A673 (cell line): ENCODE measurements at places on chromosomes 7 and 10. TPM values are rescaled to one million over a fixed set of nuclear protein-coding genes. Genes with fewer than 3 reads are reported as not detected.

DNA sequence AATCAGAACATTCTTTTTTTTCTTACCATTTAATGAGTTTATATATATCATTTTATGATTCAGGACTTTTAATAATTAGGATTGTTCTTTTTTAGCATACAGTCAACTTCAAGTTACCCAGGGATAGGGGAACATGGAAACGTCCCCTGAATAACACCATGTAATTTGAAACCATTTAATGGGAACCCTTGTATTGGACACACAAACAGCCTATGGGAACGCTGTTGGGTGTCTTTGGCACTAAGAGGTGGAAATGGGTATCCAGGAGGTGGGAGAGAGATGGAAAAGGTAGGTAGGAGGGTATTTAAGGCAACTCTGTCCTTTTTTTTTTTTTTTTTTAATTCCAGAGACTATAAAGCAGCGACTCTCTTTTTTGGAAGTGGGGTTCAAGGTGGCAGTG is 2.6 kb downstream of the LUC7L2 start:
- no peak for DNase-seq

- DNase-seq, result no peak
These were observed 337.4 kb downstream of the PRPF18 start for GRCh38 chr10:13924040-13924725.

GRCh38 chr7:47743965-47744591 is 162.2 kb upstream of the TNS3 start:
- no peak for DNase-seq

DNA sequence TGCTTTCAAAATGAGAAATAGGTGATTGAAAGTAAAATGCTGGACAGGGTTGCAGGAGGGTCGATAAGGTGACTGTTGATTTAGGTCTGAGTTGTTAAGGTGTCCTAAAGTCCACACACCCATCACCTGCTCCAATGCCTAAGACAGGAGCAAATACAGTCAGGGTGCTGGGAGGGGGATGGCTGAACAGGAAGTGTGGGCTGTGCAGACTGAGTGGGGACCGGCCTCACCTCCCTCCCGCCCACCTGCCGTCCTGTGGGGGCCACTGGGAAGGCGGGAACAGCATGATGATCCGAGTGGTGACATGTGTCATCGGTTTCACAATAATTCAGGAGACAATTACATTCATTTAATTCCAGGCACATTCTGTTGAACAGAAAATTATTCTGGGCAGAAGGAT is 260.8 kb downstream of the DNAJB6 start:
- DNase-seq, result no peak

- DNase-seq, result peak; percentile 68
These were observed 101.9 kb upstream of the PIP4K2A start for GRCh38 chr10:22816298-22816653.

- DNase-seq, result no peak
These were observed 99.9 kb upstream of the JAZF1 start for GRCh38 chr7:28280516-28280915.

DNA sequence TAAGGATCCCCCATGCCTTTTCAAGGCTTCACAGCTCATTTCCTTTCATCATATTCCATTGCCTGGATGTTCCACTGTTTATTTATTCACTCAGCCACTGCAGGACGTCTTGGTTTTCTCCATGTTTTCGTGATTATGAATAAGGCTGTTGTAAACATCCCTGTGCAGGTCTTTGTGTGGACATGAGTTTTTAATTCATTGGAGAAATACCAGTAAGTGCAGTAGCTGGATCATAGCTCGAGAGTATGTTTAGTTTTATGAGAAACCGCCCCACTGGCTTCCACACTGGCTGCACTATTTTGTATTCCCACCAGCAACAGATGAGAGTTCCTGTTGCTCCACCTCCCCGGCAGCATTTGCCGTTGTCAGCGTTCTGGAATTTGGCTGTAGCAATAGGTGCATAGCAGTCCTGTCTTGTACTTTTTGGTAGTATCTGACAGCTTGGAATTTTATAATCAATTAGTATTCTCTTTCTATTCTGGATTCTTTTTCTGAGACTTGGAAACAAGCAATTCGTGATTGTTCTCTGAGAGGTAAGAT is 269.9 kb upstream of the PITRM1 start:
- no peak for DNase-seq

GRCh38 chr7:76272851-76273497 is 29.5 kb upstream of the HSPB1 start:
- DNase-seq, result no peak

DNA sequence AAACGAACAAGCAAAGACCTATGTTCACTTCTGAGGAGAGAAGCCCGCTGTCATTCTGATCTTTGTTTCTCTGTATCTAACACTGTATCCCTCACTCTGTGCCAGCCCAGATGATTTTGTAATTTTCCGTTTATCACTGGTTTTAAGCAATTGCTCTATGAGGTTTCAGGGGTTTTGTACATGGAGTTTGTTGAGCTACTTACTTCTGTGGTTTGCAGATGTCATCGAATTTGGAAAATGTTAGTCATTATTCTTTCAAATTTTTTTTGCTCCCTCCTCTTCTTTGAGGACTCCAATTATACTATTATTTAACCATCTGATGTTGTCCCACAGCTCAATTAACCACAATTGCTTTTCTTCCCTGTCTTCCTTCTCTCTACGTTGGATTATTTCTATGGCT is 650.9 kb upstream of the IGFBP3 start:
- DNase-seq, result no peak

DNA sequence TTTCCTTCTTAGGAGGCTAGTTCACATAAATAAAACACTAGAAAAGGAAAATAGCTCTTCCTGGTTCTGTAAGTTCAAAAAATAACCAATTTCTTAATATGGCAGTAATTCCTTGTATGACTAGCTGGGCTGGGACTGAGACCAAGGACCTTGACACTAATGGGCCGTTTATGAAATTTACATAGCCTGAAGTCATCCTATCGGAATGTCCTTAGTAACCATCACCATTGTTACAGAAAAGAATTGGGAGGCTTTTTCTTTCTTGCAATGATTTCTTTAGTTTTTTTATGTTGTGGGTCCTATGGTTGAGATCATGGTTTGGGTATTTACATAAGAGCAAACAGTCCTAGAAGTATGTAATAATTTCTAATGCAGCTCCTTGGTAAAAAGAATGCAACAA is 87.1 kb upstream of the HDAC9 start:
- DNase-seq, result no peak

Gene SPDYE5
- not detected in 2 replicates for total RNA-seq

- no peak for DNase-seq
These were observed 78.5 kb downstream of the SORBS1 start for GRCh38 chr10:95482501-95483233.

- no peak for DNase-seq
These were observed 4.8 kb upstream of the HYCC1 start for GRCh38 chr7:23018750-23019149.

Gene DOCK1
- total RNA-seq, result 30.7 and 37.3 TPM in 2 replicates

DNA sequence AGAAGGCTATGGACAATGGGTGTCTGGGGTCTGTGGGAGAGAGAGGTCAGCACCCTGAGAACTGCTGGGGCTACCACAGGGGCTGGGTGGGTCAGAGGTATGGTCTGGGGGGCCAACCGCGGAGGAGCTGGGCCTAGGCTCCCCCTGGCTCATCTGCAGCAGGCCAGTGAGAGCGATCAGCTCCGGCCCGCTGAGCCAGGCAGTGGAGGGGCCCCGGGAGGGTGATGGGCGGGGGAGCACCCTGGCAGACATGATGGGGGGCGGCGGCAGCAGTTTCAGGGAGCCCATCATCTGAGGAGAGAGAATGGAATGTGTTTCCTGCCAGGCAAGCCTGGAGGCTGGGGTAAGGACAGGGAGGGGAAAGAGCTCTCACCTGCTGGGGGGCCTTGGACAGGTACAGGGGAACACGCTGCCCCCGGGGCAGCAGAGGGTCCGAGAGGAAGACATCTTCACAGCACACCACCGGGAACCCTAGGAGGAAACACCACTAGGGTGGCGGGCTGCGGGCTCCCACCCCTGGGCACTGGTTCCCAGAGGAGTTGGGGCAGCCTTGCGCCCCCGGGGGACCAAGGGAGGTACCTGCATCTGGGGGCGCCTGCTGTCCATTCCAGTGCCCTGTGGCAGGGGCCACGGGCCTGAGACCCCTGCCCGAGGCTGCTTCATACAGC is 1.3 kb downstream of the SAP25 start:
- no peak for DNase-seq

Gene MICALL2
- 10.1 and 11.8 TPM in 2 replicates for total RNA-seq

- no peak for DNase-seq
These were observed 37.0 kb downstream of the GPR37 start for GRCh38 chr7:124728610-124729009.

Gene GNAT3
- total RNA-seq, result not detected in 2 replicates

GRCh38 chr10:72336259-72337038 is 18.3 kb downstream of the DNAJB12 start:
- no peak for DNase-seq

GRCh38 chr10:114933588-114933987 is 4.4 kb upstream of the TRUB1 start:
- no peak for DNase-seq

DNA sequence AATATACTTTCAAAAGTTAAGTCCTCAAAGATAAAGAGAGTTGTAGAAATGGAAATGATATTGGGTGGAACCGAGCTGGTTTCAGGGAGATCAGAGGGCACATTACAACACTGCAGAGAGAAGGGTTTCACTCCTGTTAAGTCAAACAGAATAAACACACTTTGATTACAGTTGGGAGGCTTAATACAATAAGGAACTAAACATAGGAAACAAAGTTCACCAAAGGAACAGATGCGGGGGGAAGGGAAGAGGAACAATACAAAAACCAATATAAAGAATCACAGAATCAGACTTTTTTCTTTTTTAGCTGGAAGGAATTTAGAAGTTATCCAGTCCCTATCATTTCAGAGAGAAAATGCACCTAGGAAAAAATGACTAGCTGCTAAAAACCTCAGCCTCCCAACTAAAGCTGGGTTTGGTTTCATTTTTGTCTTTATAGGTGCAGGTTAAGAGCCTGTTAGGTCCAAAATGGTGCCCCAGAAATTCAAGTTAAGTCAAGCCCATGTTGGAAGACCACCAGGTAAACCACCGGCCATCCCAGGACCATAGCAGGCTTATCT is 81.9 kb downstream of the DNMBP start:
- DNase-seq, result no peak

- peak; percentile 40 for DNase-seq
These were observed 124.7 kb upstream of the CTBP2 start for GRCh38 chr10:125284875-125285597.

DNA sequence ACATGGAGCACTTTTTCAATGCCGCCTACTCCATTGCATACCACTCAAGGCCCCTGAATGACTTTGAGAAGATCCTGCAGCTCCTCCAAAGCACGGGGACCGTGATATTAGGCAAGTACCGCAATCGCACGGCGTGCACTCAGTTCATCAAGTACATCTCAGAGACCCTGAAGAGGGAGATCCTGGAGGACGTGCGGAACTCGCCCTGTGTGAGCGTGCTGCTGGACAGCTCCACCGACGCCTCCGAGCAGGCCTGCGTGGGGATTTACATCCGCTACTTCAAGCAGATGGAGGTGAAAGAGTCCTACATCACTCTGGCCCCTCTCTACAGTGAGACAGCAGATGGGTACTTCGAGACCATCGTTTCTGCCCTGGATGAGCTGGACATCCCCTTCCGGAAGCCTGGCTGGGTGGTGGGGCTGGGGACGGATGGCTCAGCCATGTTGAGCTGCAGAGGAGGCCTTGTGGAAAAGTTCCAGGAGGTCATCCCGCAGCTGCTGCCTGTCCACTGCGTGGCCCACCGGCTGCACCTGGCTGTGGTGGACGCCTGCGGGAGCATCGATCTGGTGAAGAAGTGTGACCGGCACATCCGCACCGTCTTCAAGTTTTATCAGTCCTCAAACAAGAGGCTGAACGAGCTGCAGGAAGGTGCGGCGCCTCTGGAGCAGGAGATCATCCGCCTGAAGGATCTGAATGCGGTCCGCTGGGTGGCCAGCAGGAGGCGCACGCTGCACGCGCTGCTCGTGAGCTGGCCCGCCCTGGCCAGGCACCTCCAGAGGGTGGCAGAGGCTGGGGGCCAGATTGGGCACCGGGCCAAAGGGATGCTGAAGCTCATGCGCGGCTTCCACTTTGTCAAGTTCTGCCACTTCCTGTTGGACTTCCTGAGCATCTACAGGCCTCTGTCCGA is 12.7 kb upstream of the ATP6V0E2 start:
- no peak for DNase-seq

Gene TMEM225B
- total RNA-seq, result 0.81 and 1.3 TPM in 2 replicates

DNA sequence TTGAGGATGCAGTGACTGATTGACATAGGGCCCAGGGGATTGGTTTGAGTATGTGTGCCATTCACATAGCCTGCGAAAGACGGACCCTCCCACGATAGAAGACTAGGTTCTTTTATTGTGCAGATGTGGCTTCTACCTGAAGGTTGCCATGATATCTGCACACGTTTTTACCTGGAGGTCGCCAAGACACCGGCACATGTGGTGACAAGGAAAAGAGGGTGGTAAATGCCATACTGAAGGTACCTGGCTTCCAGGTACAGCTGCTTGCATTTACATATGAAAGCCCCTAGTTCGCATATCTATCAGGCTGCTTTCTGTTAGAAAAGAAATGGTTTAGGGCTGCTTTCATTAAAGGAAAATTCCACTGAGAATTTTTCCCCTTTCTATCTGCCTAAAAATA is 43.6 kb downstream of the ZNF22 start:
- no peak for DNase-seq

- DNase-seq, result no peak
These were observed 108.3 kb downstream of the BUB3 start for GRCh38 chr10:123262456-123262855.

GRCh38 chr7:142098004-142098403 is 13.5 kb upstream of the MGAM2 start:
- DNase-seq, result no peak

Gene CRYGN
- 0.13 TPM in 2 replicates for total RNA-seq

Gene TRIM24
- 24.2 and 25.9 TPM in 2 replicates for total RNA-seq

- DNase-seq, result no peak
These were observed 14.5 kb upstream of the PAX2 start for GRCh38 chr10:100730725-100731406.

- peak; percentile 79 for DNase-seq
These were observed 119.0 kb upstream of the KCNMA1 start for GRCh38 chr10:77756319-77757232.

Gene PRKAR2B
- 4.8 and 4.9 TPM in 2 replicates for total RNA-seq

Gene COL28A1
- 0.22 and 0.34 TPM in 2 replicates for total RNA-seq

DNA sequence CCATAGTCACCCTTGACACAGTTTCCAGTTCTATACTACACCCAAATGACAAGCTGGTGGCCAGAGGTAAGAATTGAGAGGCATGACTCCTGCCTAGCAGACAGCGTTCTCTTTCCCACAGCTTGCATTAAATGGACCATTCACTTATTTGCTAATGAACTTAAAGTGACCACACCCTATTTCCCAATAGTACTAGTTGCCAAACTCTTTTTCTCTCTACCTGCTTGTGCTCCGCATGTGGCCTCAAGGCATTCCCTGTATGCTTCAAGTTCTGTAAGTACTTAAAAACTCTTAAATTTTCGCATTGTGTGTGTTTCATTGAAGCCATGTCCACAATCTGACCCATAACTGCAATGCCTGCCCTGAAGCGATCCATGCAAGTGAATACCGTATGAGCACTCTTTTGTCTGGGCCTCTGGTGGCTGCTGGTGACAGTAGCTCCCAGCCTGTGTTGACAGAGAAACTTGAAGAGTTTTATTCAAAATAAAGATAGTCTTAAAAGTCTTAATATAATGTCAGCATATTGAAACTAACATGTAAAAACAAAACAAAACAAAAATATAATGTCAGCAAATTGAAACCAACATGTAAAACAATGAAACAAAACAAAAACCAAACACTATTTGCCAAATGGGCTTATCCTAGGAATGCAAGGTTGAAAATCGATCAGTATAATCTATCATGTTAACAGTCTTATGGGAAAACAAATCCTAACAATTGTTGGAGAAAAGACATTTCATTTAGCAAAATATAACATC is 73.6 kb downstream of the CCSER2 start:
- no peak for DNase-seq

Gene HTR5A
- not detected in 2 replicates for total RNA-seq

Gene CALN1
- total RNA-seq, result not detected in 2 replicates
